ENCODE measurements at places on chromosomes 7 and 10.

- no peak for DNase-seq
Measured at GRCh38 chr7:484356-485101, 35.1 kb downstream of the PDGFA start.

- DNase-seq = peak; percentile 81
Measured at GRCh38 chr10:24205821-24206220, 3.1 kb upstream of the KIAA1217 start.

- peak; percentile 23 for DNase-seq
Measured at GRCh38 chr10:11881477-11882417, 58.6 kb downstream of the PROSER2 start.

- DNase-seq = no peak
Measured at GRCh38 chr10:119550827-119551226, 8.3 kb upstream of the RGS10 start.

DNA sequence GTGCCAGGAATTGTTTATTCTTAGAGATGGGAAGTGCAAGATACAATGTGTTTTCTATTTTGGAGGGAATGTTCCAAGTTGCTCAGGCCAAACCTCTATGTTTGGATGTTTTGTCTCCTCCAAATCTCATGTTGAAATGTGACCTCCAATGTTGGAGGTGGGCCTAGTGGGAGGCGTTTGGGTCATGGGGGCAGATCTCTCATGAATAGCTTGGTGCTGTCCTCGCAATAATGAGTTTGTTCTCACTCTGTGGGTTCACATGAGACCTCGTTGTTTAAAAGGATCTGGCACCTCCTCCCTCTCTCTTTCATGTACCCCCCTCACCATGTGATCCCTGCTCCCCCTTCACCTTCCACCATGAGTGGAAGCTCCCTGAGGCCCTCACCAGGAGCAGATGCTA is 8.3 kb upstream of the GDF10 start:
- no peak for DNase-seq
